Stimulated activated CD8-positive, alpha-beta memory T cell treated with anti-CD3 and anti-CD28 coated beads, Interleukin-15, amount 100 ng/mL, for 24 hours (primary cell): ENCODE measurements at places on chromosomes 2 and 18.

DNA sequence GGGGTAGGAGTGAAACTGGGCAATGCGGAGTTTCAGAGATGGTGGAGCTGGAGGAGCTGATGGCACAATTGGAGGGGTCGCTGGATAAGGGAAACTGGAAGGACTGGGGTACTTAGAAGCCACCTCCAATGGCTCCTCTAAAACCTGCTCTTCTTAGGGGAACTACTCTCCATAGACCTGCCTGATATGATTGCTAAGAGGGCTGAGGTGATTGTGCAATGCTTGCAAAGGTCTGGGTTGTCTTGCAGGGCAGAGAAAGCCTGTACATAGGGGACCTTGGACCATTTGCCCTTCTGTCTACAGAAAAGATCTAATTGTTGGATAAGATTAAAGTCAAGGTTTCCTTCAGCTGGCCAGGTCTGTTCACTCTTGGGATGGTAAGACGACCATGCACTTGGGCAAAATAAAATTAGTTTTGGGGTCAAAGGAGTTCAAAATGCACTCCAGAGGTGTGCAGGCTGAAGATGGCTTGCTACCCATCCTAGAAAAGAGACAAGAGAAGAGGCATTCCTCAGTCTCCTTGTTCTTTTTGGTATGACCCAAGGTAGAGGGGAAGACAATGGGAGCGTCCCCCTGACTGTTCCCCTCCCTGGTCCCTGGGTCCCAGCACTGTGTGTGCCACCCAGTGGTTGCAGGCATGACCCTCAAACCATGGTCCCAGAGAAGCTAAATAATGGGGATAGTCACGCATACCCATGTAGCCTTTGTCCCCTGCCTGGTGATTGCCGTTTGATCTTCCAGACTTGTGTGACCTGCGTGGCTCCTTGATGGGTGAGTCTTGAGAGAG, 41.1 kb downstream of the STK17B start:
- DNase-seq = no peak

DNA sequence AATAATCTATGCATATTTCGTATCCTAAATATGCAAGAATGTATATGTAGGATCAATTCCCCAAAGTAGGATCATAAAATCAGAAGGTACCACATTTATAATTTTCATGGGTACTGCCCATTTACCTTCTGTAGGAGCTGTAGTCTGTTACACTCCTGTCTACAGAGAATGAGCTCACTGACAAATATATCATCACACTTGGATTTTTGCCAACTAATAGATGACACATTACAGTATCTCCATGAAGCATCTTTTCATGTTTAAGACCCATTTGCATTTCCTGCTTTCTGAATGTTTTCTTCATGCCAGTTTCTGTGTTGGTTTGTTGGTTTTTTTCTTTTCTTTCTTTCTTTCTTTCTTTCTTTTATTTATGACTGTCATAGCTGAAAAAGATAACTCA, 70.9 kb upstream of the EML6 start:
- DNase-seq = no peak

DNA sequence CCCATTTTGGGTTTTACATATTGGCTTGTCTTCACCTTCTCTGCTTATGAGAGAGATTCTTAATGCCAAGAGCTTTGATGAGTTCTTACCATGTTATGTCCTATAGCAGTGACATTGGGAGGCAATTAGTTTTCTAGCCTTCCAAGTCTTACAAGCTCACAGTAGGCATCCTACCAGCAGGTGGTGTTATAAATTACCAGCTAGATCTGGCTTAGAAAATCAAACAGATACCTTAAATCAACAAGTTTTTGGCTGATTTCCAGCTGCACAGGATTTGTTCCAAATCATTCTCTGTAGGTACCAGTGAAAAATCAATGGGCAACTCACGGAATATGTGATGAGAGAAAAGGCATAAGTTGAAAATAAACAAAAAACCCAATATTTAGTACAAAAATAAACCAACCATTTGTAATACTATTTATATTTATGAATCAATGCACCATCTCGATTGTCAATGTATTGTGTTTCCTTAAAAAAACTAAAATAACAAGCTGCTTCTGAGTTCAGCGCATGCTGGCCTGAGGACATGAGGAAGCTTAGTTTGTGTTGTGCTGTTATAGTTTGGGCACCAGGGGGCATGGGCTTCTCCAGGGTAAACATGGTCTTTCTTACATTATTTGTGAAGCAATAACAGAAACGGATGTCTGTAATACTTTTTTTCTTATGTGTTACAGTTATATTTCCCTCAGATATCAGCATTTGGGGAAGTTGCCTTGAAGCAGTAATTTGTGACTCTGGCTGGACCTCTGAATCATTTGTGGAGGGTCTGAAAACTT, 34.1 kb upstream of the NXPH2 start:
- DNase-seq = no peak

GRCh38 chr2:20196053-20196656, 28.8 kb downstream of the SDC1 start:
- no peak for DNase-seq

GRCh38 chr2:127382831-127383230, 4.9 kb downstream of the MAP3K2 start:
- DNase-seq = no peak

DNA sequence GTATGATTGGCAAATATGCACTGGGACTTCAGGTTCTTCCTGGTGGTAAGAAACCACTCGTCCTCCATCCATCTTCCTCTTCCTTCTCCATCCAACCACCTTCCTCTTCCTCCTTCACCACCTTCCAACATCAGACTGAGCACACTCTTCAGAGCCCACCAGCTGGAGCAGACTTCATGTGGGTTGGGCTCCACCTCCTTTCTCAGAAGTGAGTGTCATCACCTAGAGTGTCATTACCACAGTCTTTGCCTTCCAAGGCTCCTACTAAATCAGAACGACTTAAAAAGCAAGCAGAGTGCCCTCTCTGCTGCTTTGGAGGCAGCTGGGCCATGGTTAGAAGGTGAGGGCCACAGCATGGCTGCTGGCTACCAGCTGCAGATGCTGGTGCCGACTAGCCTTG, 171.6 kb downstream of the SH3RF3 start:
- DNase-seq = no peak

DNA sequence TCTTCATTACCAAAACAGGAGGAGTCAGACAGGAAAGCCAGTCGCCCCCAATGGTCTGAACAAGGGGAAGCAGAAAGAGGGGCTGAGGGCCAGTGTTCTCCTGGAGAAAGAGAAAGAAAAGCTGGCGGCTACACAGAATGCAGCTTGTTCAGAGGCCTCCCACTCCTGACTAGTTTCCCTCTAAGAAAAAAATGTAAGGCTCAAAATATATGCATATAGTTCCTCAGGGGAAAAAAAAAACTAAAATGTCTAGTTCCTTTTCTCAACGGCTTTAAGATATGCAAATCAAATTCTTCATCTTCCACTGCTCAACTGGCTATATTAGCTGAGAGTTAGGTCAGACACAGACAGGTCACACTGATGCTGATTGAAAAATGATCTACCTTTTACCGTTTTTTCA, 18.6 kb downstream of the MBOAT2 start:
- no peak for DNase-seq

DNA sequence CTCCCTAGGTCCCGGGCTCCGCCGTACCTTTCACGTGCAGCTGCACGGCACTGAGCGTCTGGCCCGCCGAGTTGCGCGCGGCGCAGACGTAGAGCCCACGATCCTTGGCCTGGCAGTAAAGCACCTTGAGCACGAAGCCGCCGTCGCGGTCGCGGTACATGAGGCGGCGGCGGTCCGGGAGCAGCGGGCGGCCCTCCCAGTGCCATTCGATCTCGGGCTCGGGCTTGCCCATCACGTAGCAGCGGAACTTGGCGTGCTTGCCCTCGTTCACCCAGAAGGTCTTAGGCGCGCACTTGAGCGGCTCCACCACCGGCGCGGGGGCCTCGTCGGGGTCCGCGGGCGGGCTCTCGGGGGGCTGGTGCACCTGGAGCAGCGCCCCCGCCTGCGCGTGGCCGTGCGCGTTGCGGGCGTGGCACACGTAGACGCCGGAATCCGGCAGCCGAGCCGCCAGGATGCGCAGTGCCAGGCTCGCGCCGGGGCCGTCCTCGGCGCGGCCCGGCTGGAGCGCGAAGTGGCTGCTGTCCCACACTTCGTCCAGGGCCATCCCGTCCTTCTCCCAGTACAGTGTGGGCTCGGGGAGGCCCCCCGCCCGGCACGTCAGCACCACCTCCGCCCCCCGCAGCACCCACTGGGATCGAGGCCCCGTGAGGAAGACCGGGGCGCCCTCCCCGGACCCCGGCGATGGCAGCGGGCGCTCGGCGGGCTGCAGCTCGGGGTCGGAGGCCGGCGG, 980 bp downstream of the OBSL1 start:
- DNase-seq = no peak

DNA sequence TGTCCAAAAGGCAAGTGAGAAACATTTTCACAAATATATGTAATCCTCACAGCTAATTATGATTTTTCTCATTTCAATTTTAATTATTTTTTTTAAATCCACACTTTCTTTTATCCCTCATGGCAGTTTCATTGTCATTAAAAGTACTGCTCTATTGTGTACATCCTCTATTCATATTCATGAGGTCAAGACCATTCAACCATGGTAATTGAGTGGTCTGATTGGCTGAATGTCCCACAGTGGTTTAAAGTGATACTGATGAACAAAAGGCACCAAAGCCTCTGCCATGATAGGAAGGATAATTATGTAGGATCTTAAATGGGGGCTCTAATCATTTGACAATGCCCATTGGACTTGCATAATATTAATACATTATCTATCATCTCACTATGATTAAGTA, 108.4 kb upstream of the EPHA4 start:
- no peak for DNase-seq

GRCh38 chr2:196341277-196341841, 170.0 kb upstream of the STK17B start:
- DNase-seq = no peak

DNA sequence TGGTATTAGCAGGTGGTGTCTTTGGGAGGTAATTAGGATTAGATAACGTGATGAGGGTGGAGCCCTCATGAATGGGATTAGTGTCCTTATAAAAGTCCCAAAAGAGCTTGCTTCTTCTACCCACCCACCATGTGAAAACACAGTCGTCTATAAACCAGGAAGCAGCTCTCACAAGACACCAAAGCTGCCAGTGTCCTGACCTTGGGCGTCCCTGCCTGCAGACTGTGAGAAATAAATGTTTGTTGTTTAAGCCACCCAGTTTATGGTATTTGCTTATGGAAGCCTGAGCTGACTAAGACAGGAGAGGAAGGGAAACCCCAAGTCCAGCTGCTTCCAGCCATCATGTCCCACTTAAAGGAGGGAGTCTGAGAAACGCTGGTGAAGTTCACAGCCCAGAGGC, 13.6 kb downstream of the ADI1 start:
- no peak for DNase-seq

GRCh38 chr18:51077217-51077616, 47.2 kb downstream of the SMAD4 start:
- no peak for DNase-seq

GRCh38 chr2:161754379-161754778, 130.2 kb downstream of the SLC4A10 start:
- no peak for DNase-seq
